Breast epithelium (tissue), 4 donors: ENCODE measurements at places on chromosomes 1 and 21.

DNA sequence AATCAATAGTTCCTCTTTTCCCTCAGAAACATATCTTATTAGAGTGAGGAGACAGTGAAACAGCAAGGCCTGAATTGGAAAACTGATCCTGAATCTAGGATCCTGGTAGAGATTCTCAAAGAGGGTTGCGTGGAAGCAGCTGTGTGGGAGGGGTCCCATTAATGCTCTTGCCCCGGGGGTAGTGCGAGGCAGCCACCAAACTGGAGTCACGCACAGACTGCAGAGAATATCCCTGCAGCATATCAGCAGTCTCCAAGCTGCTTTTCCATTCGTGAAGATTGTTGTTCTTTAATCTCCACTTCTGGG is 150.1 kb downstream of the DISC1 start:
- DNase-seq, result no peak

- DNase-seq, result no peak
These were observed 112.5 kb downstream of the DNM3 start for GRCh38 chr1:171953835-171954234.

GRCh38 chr1:161482610-161483009 is 22.6 kb upstream of the FCGR2A start:
- no peak for DNase-seq

GRCh38 chr1:112529301-112529700 is 20.5 kb downstream of the WNT2B start:
- DNase-seq, result no peak

DNA sequence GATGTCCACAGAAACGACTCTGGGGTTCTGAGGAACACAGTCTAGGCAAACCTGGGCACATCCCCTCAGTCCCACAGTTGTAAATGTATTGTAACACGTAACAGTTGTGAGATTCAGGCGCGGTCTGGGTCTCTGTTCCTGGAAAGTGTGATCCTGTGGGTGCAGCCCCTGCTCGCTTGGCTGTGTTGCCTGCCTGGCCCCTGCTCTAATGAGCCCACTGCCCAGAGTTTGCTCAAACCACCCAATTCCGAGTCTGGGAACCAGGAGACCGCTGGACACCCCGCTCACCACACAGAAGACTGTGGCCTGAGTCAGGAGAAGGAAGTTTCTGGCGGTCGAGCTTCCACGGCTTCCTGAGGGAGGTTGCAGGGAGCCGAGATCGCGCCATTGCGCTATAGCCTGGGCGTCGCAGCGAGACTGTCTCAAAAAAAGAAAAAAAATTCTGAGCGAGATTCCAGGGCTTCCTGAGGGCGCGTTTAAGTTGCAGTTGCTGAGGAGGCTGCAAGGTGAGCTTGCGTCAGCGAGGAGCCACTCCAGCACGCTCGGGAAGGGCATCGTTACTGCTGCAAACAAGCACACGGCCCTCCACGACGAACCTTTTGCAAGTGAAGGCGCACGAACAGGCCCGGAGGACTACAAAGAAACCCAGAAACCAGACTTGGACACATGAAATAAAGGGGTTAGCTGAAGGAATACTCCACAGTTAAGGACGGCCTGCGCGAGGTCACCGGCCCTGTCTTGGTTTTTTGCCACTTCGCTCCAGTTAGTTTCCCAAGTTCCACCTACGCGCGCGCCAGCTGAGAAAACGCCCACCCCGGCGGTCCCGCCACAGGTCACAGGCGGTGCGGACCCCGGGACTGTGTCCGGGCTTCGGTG is 1.1 kb downstream of the C21orf58 start:
- no peak for DNase-seq
